ENCODE measurements at places on chromosomes 1 and 21. TPM values are rescaled to one million over a fixed set of nuclear protein-coding genes. Genes with fewer than 3 reads are reported as not detected.

The RAD54L gene
- 12.2 TPM for total RNA-seq

The LCE2B gene
- not detected for total RNA-seq

The LAD1 gene
- total RNA-seq: not detected

The CD53 gene
- not detected for total RNA-seq

The RHBG gene
- not detected for total RNA-seq

The SNRPE gene
- 176 TPM for total RNA-seq

The S100A3 gene
- total RNA-seq: 14.4 TPM

The LEMD1 gene
- total RNA-seq: not detected

The GUCA2B gene
- not detected for total RNA-seq

The ARV1 gene
- total RNA-seq: 34.7 TPM

The SLFNL1 gene
- total RNA-seq: not detected

The TNNT2 gene
- not detected for total RNA-seq

The MIXL1 gene
- total RNA-seq: not detected

The SPRR3 gene
- not detected for total RNA-seq

The SHCBP1L gene
- total RNA-seq: not detected

The CFHR3 gene
- total RNA-seq: 0.20 TPM

The TBX15 gene
- 0.20 TPM for total RNA-seq

The FNBP1L gene
- total RNA-seq: 21.7 TPM

The CFAP74 gene
- not detected for total RNA-seq

The TTLL7 gene
- total RNA-seq: 4.0 TPM

The XCL1 gene
- total RNA-seq: not detected

The CPLANE2 gene
- total RNA-seq: 9.2 TPM

The ETV3L gene
- not detected for total RNA-seq

The PADI6 gene
- total RNA-seq: not detected

The ECM1 gene
- 11.3 TPM for total RNA-seq

The RNU1-4 gene
- under 0.01 TPM for total RNA-seq

The CDA gene
- total RNA-seq: 15.0 TPM

The INSRR gene
- not detected for total RNA-seq

The SLC37A1 gene
- total RNA-seq: 5.9 TPM

The ARHGAP30 gene
- total RNA-seq: 4.0 TPM

The RAB7B gene
- 0.10 TPM for total RNA-seq

The AJAP1 gene
- total RNA-seq: 26.4 TPM

The NIPAL3 gene
- 28.7 TPM for total RNA-seq

The PDZK1IP1 gene
- not detected for total RNA-seq

The FGR gene
- total RNA-seq: not detected

The CLDN19 gene
- not detected for total RNA-seq

The TDRKH gene
- 1.9 TPM for total RNA-seq

The FCMR gene
- not detected for total RNA-seq

The ANXA9 gene
- total RNA-seq: 0.55 TPM

The C1QC gene
- not detected for total RNA-seq

The BCL2L15 gene
- 0.05 TPM for total RNA-seq

The SPRR5 gene
- total RNA-seq: not detected

The EPHA10 gene
- total RNA-seq: not detected

The C8A gene
- total RNA-seq: not detected

The LY9 gene
- total RNA-seq: not detected

The TBX19 gene
- total RNA-seq: not detected

The DARS2 gene
- total RNA-seq: 51.1 TPM

The MPL gene
- not detected for total RNA-seq

Measured in HT1080 (cell line).